ENCODE measurements at places on chromosomes 5 and 9. TPM values are rescaled to one million over a fixed set of nuclear protein-coding genes. Genes with fewer than 3 reads are reported as not detected.
A peak's percentile ranks its signal among the peaks of the same experiment; 100 is the strongest.

GRCh38 chr9:121398374-121398773 is 28.3 kb upstream of the STOM start:
- DNase-seq: no peak

GRCh38 chr9:15576350-15577050 is 23.7 kb downstream of the CCDC171 start:
- DNase-seq: no peak

- no peak for DNase-seq
Measured at GRCh38 chr5:111935835-111936234, 178.8 kb upstream of the NREP start.

Gene MARVELD2
- total RNA-seq: 34.7 TPM

DNA sequence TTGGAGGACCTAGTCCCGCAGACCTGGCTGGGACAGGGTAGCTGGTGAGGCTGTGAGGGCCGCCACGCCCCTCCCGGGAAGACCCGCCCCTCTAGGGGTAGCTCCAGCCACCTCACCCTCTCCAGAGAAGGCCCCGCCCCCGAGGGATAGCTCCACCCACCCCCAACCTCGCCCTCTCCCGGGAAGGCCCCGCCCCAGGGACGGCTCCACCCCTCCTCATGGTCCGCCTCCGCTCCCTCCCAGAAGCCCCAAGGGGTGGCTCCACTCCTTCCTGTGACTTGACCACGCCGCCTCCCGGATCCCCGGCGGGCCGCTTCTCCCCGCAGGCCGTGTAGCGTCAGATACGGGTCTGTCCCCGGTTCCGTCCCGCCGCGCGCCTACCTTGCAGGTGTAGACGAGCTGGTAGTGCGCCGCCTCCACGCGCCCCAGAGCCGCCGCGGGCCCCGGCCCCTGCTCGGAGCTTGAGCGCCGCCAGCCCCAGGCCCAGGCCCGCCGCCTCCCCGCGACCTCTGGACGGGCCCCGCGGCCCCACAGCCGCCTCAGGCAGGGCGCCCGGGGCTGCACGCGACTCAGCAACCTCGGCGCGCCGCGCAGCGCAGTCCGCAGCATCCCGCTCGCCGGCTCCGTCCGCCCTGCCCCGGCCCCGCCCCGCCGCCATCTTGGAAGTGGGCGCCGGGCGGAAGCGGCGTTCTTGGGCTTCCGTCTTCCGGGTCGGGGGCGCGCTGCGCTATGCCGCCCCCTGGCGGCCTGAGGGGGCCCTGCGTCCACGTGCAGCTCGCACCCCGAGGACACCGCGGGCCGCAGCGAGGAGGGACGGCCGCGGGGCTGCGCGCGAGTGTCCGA is at the start of gene DNLZ:
DNLZ (minus strand) TSS at position 639 of the 843 bp plus-strand sequence; CDS start at position 609, 30 bp downstream.
- peak; percentile 98 for DNase-seq

Gene MARCOL
- total RNA-seq: not detected

Gene ZNF454
- total RNA-seq: 4.3 TPM

Gene TENT4A
- total RNA-seq: 29.2 TPM

DNA sequence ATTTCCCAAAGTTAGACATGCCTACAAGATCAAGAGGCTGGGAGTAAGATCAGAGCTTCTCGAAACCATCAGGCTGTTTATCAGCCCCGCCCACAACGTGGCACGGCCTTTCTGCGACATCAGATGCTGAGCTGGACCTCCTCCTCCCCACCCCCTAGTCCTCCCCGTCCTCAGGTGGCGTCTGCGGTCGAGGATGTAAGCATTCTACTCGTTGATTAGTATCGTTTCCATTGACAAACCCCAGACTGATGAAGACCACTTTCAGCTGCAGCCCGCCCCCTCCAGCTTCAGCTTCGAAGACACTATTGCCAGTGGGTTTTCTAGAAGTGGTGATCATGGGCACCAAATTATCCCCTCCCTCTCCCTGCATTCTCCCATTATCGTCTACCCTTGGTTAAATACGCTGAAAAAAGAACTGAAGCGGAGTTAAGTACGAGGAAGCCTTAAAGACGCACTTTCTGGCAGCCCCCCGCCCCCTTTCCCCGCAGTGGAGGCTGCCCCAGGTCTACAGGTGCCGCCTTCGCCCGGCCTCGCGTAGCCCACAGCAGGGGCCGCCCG is 1.1 kb downstream of the PPIC start:
- peak; percentile 64 for DNase-seq

Gene SV2C
- total RNA-seq: 0.05 TPM

Gene MAMDC4
- total RNA-seq: 6.7 TPM

DNA sequence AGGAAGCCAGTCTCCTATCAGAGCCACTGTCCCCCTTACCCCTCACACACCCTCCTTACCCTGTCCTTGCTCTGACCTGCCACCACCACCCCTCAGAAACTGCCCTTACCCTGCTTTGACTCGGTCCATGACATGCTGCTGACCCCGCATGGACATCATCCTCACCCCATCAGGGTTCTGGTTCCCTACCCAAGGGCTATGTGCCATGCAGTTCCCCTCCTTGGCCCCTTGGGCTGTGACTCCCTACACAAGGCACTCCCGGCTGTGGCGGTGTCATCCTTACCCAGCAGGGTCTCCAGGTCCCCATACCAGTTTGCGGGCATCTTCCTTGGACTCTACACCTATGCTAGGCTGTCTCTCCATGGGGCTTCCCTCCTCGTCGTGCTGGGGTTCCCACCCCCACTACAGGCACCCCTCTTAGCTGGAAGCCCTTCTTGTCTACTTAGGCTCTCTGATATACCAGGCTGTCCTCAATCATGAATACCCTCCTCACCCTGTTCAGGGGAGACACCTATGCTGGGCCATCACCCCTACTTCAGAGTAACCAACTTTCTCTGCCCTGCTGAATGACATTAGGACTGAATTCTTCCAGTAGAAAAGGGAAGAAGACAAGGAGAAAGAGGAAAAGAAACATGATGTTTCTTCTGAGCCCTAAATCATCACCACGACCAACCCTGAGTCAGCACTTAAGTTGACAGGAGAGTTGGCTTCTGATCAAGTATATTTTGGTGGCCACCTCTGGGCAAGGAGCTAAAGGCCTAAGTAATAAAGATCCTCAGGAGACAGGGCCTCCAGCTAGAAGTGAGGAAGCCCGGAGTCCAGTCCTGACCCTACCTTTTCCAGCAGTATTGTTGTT is 115.2 kb downstream of the GCNT1 start:
- DNase-seq: no peak

- no peak for DNase-seq
Measured at GRCh38 chr9:21281275-21281674, 23.8 kb downstream of the IFNA5 start.

DNA sequence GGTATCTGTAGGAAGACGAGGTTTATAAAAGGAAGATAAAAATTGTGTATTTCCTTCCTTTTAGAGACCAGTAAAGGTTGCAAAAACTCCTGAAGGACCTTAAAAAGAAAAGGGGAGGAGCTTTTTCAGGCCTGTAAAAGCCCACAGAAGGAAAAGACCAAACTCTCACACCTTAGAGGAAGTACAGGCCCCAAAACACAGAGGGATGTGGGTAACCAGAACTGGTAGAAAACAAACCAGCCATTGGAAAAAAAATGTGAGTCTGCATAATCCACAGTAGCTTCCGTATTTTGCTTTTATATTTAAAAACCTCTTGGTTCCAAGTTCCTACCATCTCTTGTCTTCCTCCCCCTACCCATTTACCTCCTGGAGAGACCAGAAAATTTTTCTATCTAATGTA is 8.5 kb downstream of the GIN1 start:
- no peak for DNase-seq

Gene PCDH1
- total RNA-seq: 105 TPM

Gene NR6A1
- total RNA-seq: 222 TPM

GRCh38 chr5:37208883-37209797 is 40.0 kb downstream of the CPLANE1 start:
- DNase-seq: no peak

DNA sequence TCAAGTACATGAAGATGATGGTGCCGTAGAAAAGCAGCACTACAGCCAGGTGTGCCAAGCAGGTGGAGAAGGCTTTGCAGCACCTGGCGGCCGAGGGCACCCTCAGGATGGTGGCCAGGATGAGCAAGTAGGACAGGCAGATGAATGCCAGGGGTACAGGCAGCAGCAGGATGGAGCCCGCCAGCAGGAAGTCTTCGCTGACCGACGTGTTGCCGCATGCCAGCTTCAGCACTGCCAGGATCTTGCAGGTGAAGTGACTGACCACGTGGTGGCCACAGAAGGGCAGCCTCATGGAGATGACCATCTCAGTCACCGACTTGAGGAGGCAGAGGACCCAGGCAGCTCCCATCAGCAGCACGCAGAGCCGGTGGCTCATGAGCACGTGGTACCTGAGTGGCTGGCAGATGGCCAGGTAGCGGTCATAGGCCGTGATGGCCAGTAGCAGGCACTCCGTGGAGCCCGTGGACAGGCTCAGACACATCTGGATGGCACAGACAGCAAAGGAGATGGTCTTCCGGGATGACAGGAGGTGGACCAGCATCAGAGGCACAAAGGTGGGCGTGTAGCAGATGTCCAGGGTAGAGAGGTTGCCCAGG is 482 bp downstream of the OR13J1 start:
- no peak for DNase-seq

Gene PCDHGC4
- 5.1 TPM for total RNA-seq

DNA sequence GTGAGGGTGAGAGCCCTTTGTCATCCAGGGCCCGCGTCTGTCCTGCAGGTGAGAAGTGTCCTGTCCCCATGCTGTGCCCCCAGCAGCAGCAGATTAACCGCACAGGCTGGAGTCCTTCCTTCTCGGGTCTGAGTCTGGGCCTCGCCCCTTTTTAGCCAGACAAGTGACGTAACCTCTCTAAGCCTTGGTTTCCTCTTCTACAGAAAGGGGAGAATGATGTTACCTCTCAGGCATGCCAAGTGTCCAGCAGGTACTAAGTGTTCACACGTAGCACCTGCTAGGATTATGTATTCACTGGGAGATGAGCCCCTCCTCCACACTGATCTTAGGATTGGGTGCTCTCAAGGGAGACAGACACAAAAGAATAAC is 6.9 kb downstream of the NEURL1B start:
- DNase-seq: no peak

- DNase-seq: no peak
Measured at GRCh38 chr9:31140316-31140715, 1244.1 kb upstream of the ACO1 start.

- DNase-seq: no peak
Measured at GRCh38 chr9:105438141-105438806, 9.6 kb upstream of the FSD1L start.

Gene LHX3
- 0.11 TPM for total RNA-seq

DNA sequence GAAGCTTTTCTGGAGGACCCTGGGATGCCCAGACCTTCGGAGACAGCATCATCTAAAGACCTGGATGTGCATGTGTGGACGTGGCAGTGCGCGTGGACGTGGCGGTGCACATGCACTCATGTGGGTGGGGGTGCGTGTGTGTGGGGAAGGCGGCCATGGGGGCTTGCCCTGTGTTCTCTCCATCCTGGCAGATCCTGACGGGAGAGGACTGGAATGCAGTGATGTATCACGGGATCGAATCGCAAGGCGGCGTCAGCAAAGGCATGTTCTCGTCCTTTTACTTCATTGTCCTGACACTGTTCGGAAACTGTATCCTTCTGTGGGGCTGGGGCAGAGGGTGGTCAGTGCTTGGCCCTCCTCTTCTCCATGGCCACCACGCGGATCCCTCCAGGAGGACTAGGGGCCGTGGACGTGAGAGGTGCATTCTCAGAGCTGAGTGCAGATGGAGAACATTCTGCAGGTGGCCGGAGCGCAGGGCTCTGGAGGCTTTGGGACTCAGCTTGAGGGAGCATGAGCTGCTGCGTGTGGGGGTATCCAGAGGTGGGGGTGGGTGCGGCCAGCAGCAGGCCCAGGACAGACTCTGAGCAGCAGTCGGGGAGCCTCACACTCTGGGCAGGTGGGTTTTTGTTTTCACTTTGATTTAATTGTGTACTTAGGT is 129.1 kb downstream of the CACNA1B start:
- no peak for DNase-seq

DNA sequence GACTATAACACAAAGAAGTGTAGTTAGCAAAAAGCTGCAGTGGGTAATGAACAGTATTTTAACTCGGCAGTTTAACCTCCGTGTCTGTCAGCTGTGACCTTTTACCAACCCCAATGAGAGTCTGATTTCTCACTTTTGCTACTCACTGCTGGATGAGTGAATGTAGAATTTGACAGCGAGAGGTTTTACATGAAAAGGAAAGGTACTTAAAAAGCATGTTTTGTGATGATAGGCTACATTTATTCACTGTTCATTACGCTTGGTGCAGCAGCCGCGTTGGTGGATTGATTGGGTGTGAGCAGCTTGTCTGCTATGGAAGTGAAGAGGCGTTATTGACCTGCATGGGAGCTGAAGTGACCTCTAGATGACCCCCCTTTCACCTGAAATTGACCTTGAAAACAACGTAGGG is 867.7 kb downstream of the NR2F1-AS1 start:
- DNase-seq: no peak

- DNase-seq: no peak
Measured at GRCh38 chr9:137710704-137711103, 91.9 kb downstream of the EHMT1 start.

Gene GFPT2
- 136 TPM for total RNA-seq

Gene HMMR
- 78.5 TPM for total RNA-seq

DNA sequence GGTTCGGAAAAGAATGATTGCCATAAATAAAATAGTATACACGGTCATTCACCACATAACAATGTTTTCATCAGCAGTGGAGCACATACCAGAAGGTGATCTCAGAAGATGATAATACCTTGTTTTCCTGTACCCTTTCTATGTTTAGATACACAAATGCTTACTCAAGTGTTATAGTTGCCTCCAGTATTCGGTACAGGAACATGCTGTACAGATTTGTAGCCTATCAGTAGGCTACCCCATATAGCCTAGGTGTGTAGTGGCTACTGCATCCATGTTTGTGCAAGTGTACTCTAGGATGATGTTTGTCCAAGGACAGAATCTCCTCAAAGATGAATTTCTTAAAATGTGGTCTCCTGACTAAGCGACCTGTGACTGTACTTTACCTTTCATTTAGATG is 59.2 kb downstream of the ICE1 start:
- no peak for DNase-seq

GRCh38 chr9:36276781-36277181 is 18.5 kb upstream of the GNE start:
- no peak for DNase-seq

DNA sequence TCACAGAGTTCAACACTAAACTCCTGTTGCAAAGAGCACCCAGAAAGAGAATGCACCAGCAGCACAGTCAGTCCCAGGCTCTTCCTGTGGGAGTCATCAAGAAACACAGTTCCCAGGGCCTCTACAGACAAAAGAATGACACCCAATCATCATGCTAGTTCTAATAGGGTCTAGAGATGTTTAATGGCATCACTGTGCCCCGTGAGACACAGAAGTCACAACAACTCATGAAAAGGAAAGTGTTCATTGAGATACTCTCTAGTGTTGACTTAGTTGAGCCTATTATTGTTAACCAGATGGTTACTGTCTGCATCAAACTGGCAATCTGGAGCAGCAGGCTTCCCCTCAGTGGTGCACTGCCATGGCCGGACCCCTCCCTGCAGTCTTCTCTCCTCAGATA is 1.6 kb downstream of the KLHL3 start:
- DNase-seq: no peak

DNA sequence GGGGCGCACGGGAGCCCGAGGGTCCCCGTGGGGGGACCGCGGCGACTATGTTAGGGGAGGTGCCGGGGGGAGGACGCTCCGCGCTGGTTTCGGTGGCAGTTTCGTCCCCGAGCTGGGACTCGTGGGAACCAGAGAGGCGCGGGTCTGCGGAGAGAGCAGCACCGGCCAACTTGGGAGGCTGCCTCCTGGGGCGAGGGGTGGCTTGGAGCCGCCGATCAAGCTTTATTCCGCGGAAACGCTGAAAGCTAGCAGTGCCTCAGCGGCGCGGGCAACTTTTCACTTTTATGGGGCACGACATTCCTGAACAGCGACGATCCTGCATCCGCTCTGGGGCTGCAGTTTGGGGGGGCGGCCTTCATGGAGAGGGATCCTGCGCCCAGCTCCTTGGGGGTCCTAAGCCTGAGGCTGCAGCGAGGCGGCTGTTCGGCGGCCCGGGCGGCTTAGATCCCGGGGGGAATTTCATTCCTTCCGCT is 369 bp downstream of the OCLN start:
- peak; percentile 69 for DNase-seq

Gene TLR4
- total RNA-seq: 0.05 TPM

All from WTC11 (cell line).